ENCODE measurements at places on chromosomes 1 and 21.

DNA sequence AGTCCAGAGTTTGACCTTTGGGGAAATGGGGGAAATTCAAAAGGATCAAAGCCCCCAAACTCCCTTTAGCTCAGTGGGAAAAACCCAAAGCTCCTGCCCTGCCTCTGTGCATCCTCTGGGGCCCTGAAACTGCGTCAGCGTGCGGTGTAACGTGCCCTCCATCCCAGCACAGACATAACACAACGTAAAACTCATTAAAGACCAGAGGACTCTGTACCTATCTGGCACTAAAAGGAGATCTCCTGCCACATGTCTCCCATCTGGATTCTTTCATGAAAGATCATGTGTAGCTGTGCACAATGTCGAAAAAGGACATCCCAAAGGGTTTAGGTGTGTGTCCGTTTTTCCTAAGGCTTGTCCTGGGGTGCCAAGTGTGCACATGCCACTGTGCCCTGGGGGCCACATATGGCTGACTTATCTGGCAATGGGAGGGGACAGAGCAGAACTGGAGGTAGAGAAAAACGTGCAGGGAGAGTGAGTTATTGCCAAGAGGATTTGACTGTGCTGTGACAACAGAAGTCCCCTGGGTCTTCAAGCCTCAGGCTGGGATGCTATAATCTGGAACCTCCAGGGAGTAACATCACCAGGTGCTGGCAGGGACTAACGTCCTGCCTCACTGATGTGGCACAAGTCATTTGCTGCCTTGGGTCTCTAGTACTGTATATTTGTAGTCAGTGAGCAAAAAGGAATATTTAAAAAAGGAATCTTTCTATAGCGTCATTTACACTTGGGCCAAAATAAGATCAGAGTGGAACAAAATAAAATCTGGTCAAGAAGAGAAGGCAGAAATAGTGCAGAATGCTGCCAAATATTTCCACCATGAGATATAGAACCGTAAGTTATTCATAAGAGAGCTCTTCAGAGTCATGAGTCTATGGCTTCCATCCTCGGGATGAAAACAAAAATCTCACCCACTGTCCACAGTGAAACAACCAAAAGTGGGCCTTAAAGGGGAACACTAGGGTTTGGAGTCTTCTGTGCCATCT is 52.3 kb downstream of the ITPKB start:
- no peak for DNase-seq

GRCh38 chr1:234408757-234409156 is 35.5 kb downstream of the COA6 start:
- no peak for DNase-seq

- no peak for DNase-seq
Measured at GRCh38 chr1:170521818-170522217, 10.1 kb upstream of the GORAB start.

GRCh38 chr1:178607718-178608408 is 95.0 kb downstream of the TEX35 start:
- DNase-seq: no peak

DNA sequence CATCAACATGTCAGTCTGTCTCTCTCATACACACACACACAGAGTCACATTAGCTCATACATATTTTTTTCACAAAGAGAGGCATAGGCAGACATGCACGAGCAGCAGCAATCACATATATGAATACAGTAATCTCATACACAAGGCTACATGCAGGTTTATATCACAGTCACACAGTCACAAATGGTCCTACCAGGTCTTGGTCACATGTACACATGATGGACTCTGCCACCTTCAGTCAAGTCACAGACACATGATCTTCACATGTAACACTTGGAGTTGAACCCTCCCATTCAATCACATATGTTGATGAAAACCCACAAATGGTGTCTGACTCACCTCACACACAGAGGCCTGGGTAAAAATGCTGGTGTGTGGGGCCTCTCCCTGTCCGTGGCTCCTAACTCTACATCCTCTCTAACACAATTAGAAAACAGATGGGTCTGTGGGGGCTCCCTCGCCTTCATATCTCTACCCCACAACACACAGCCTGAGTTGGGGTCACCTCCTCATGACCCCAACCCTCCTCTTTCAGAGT is 27.9 kb downstream of the RIMS3 start:
- no peak for DNase-seq

DNA sequence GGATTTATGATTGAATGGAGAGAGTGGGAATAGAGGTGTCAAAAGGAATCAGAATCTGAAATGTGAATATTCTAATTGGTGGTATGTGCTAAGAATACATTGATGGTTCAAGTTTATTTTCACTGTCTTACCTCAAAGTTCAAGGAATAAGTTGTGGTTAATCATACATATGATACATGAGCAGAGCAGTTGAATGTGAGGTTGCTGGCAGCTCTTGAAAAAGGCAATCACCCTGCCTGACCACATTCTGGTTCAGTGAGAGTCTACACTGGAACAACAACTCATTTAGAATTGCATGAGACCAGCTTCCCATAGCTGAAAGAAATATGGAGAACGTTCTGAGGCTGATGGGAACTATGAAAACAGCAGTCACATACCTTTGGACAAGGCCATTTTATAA is 68.3 kb upstream of the ARHGAP29 start:
- no peak for DNase-seq

DNA sequence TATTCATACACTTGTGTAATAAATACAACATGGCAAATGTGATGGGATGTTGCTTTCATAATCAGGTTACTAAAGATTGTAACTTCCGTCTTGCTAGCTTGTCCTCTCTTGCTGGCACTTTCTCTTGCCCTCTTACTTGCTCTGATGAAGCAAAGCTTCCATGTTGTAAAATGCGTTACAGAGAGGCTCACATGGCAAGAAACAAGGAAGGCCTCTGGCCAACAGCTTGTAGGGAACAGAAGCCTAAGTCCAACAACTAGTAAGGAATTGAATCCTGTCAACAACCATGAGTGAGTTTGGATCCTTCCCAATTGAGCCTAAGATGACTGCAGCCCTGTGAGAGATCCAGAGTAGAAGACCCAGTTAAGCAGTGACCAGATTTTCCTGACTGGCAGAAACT is 15.4 kb downstream of the TMED5 start:
- no peak for DNase-seq

GRCh38 chr21:35212393-35213127 is 163.5 kb upstream of the RUNX1 start:
- no peak for DNase-seq

DNA sequence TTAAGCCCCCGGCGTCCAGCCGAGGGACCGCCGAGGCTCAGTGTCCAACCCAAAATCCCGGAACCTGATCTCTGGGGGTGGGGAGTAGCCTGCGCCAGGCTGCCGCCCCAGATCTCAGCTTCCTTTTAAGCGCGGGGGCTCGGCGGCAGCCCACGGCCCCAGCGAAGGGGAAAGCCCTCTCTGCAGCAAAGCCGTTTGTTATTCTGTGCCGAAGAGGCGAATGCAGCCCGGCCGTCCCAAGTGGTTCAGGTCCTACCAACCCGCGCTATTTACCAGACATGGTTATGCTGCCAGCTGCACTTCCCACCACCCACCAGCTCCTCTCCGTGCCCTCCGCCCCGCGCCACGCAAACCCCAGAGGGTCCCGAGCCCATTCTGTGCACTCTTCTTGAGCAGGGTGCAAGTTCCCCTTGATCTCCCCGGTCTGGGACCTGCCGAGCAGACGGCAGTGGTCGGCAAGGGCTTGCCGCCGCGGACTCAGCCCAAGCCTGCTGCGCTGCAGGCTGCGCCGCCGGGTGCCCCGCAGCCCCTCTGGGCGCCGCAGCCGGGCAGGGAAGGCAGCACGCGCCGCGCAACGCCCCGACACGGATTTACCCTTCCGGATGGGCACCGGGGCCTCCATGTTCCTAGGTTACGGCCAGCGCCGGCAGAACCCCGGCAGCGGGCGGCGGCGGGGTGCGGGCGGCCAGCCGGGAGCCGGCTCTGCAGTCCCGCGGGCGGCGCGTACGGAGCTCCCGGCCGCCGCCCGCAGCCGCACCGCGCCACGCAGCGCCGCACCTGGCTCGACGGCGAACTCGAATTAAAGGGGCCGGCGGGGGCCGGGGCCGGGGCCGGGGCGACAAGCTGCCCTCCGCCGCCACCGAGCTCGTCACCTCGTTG is 738 bp upstream of the KCNA2 start:
- DNase-seq: no peak

DNA sequence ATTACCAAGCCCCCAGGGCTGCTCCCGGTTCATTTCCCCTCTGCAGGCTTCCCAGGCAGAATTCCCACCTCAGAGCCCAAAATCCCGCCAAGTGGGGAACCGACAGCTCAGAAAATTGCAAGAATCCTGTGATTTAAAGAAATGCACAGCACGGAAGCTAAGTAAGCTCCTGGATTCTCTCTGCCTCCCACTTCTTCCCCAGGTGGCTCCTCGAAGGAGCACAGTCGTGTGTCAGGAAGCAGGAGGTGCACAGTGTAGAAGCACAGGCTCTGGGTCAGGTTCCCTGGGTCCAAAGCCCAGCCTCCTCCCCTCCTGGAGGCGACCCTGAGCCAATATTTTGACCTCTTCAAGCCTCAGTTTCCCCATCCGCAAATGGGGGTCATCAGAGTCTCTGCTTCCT is 74.7 kb downstream of the FBXO2 start:
- DNase-seq: no peak

DNA sequence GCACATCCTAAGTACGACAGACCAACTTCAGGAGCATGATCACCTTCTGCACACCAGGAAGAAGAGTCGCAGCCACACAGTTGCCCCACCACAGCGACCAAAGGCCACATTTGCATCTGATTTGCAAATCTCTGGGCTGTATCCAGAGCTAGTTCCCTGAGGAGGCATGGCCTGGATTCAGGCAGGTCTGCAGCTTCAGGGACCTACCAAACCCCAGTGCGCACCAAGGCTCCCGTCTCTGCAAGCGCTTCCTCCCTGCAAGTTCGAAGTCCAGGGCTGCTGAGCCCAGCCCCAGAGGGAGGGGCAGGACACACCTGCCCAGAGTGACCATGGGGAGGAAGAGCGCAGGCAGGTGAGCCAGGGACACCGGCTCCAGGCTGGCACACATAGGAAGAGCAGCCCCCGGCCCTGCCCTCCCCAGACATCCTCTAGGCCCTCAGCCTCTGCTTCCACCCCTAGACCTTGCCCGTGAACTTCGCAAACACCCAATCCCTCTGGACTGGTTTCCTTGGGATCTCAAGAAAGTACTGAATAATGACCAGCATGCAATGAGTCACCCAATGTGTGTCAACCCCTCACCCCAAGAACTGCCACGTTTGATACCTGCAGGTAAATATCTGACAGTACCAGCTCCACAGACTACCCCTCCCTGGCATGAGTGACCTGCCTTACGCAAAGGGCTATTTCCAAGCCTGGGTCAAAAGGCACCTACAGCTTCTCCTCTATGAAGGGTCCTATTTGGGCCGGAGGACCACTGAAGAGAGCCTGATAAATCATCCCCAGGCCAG is 36.8 kb downstream of the CASZ1 start:
- no peak for DNase-seq

GRCh38 chr1:210978974-210979354 is 155.0 kb downstream of the KCNH1 start:
- no peak for DNase-seq

GRCh38 chr1:34829250-34829649 is 30.3 kb downstream of the SMIM12 start:
- DNase-seq: no peak

GRCh38 chr21:41195311-41195710 is 27.4 kb downstream of the BACE2 start:
- no peak for DNase-seq

- no peak for DNase-seq
Measured at GRCh38 chr1:61332796-61333195, 250.4 kb downstream of the NFIA start.

- no peak for DNase-seq
Measured at GRCh38 chr1:155463865-155464650, 98.5 kb downstream of the ASH1L start.

GRCh38 chr1:217333939-217334338 is 297.0 kb downstream of the GPATCH2 start:
- DNase-seq: peak; percentile 8

- no peak for DNase-seq
Measured at GRCh38 chr1:244118109-244118761, 67.2 kb downstream of the ZBTB18 start.

All from 8988T (cell line).